Immature natural killer cell (primary cell): ENCODE measurements at places on chromosomes 5 and 9. TPM values are rescaled to one million over a fixed set of nuclear protein-coding genes. Genes with fewer than 3 reads are reported as not detected.

DNA sequence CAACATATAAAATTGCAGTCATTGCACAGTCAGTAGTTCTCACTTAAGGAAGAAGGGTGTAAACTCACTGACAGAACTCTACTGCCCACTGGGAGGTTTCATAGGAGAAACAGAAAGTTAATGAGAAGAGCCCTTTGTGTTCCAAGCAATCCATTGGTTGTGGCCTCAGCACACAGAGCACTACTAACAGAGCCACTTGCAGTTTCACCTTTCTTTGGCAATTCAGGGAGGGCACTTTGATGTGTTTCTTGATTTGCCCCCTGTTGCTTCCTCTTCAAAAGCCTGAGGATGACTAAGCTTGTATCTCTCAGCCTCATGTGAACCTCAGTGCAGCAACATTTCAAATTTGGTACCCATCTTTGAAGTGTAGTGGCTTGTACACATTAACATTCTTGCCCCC, 409.4 kb downstream of the DMRTA1 start:
- H3K4me3 ChIP-seq = no peak overlapping the region
- H3K4me1 ChIP-seq = no peaks in the 10 kb centered on the region
- H3K36me3 ChIP-seq = no peaks in the 10 kb centered on the region
- H3K27ac ChIP-seq = no peak overlapping the region
- DNase-seq = no peak

Gene PDE6A
- polyA plus RNA-seq = not detected

- peaks cover 38% of the 10 kb centered on the region for H3K4me1 ChIP-seq
- peak overlapping the region; percentile 34 for H3K27ac ChIP-seq
- H3K36me3 ChIP-seq = no peaks in the 10 kb centered on the region
Measured at GRCh38 chr9:93594041-93594756, 17.8 kb downstream of the PHF2 start.

Gene FOXD4
- not detected for polyA plus RNA-seq

DNA sequence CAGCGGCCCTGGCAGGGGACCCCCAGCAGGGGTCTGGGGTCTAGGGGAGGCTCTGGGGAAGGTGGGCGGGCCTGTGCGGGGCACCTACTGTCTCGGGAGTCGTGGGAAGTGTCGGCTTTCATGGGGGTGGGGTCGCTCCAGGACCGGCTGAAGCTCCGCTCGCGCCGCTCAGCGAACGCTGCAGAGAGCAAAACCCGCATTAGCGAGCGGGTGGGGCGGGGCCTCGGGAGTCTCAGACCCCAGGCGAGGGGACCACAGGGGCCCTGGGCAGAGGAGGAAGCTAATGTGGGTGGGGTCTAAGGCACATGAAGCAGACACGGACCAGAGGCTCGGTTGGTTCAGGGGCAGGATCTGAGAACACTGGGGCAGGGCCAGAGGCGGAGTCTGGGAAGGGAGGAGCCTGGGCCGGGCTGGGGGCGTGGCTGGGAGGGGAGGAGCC, 5.5 kb downstream of the NSMF start:
- H3K27me3 ChIP-seq = peaks cover 8% of the 10 kb centered on the region
- DNase-seq = peak; percentile 69
- H3K4me1 ChIP-seq = peaks cover 27% of the 10 kb centered on the region
- H3K27ac ChIP-seq = peak overlapping the region; percentile 64
- H3K36me3 ChIP-seq = no peaks in the 10 kb centered on the region

Gene PCDHB3
- not detected for polyA plus RNA-seq

DNA sequence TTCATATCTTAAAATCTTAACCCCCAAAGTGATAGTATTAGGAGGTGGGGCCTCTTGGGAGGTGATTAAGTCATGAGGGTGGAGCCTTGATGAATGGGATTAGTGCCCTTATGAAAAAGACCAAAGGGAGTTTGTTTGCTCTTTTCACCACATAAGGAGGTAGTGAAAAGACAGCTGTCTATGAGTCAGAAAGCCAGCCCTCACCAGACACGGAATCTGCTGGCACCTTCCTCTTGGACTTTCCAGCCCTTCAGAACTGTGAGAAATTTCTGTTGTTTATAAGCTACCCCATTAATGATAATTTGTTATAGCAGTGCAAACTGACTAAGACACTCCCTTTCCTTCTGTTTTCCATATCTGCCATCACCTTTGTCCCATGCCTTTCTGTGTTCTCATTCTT, 20.8 kb downstream of the IFNB1 start:
- DNase-seq = no peak
- no peak overlapping the region for H3K27ac ChIP-seq
- H3K36me3 ChIP-seq = peaks cover 4% of the 10 kb centered on the region
- H3K4me3 ChIP-seq = no peak overlapping the region
- H3K27me3 ChIP-seq = peaks cover 3% of the 10 kb centered on the region
- H3K4me1 ChIP-seq = peaks cover 20% of the 10 kb centered on the region

Gene PCDHAC2
- not detected for polyA plus RNA-seq

GRCh38 chr5:126961702-126962101, 68.7 kb downstream of the MARCHF3 start:
- H3K27me3 ChIP-seq = no peaks in the 10 kb centered on the region
- H3K4me1 ChIP-seq = no peaks in the 10 kb centered on the region
- no peak overlapping the region for H3K27ac ChIP-seq
- no peak overlapping the region for H3K4me3 ChIP-seq

DNA sequence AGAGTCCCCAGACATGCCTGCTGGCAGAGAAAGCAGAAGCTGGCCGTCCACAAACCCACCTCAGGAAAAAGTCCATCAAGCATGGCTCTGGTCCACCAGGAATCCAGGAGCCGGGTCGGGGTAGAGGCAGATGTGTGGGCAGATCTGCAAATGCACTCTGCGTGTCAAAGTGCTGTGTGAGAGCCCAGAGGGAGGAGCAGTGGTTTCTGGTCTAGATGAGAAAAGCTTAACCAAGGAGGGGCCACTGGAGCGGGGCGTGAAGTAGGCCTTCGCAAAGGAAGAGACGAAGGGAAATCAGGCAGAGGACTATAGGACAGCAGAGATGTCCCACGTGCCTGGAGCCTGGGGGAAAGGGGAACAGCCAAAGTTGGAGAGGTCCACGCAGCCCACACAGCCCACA, 40.0 kb downstream of the TTLL11 start:
- no peak overlapping the region for H3K4me3 ChIP-seq
- peak overlapping the region; percentile 26 for H3K27ac ChIP-seq
- no peaks in the 10 kb centered on the region for H3K27me3 ChIP-seq

GRCh38 chr5:93572101-93572607, 8.9 kb downstream of the NR2F1-AS1 start:
- peak overlapping the region; percentile 9 for H3K4me3 ChIP-seq
- peaks cover 58% of the 10 kb centered on the region for H3K27me3 ChIP-seq
- peaks cover 27% of the 10 kb centered on the region for H3K4me1 ChIP-seq
- DNase-seq = no peak

GRCh38 chr9:134385915-134386314, 59.7 kb downstream of the RXRA start:
- DNase-seq = no peak
- peaks cover 15% of the 10 kb centered on the region for H3K27me3 ChIP-seq
- no peak overlapping the region for H3K4me3 ChIP-seq
- no peak overlapping the region for H3K27ac ChIP-seq
